ENCODE measurements at places on chromosomes 12 and 14.

- DNase-seq = no peak
Observed at GRCh38 chr14:62674563-62675237, 370.6 kb downstream of the KCNH5 start.

DNA sequence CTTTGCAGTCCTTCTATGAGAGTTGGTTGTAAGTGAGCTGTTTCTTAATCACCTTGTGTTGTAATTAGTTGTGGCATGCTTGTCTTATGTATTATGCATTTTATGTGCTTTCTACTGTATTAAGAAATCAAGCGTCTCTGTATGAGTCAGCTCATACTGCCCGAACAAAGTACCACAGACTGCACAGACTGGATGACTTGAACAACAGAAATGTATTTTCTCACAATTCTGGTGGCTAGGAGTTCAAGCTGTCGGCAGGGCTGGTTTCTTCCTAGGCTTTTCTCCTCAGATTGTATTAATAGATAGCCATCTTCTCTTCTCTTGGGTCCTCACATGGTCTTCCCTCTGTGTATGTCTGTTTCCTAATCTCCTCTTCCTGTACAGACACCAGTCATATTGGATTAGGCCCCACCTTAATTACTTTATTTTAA, 77.7 kb downstream of the FLRT2 start:
- no peak for DNase-seq

- no peak for DNase-seq
Observed at GRCh38 chr12:99066726-99067125, 421.6 kb downstream of the APAF1 start.

GRCh38 chr12:103810111-103810510, 30.9 kb downstream of the NT5DC3 start:
- DNase-seq = no peak

- DNase-seq = peak; percentile 67
Observed at GRCh38 chr14:60327447-60328331, 78.7 kb downstream of the PPM1A start.

GRCh38 chr14:93032421-93032936, 83.2 kb downstream of the ITPK1 start:
- DNase-seq = peak; percentile 68

- no peak for DNase-seq
Observed at GRCh38 chr12:110936367-110937103, 16.2 kb upstream of the MYL2 start.

GRCh38 chr14:45786266-45786665, 533.3 kb upstream of the MIS18BP1 start:
- no peak for DNase-seq

DNA sequence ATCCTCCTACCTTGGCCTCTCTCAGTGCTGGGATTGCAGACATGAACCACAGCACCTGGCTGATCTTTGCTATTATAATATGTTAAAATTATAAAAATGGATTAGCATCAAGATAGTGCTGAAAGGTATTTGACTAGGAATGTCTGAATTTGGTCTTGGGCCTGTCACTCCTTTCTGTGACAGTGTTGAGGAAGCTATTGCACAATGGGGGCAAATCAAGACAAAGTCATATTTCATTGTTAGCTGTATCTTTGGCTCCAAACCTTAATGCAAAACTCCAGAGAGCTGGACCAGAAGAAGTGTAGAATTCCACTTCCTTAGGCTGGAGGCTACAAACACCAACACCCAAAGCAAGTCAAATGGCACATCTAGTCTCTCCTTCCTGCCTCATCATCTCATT, 42.2 kb downstream of the ZCRB1 start:
- DNase-seq = no peak

GRCh38 chr14:68479247-68479646, 313.6 kb downstream of the ZFP36L1 start:
- DNase-seq = no peak

DNA sequence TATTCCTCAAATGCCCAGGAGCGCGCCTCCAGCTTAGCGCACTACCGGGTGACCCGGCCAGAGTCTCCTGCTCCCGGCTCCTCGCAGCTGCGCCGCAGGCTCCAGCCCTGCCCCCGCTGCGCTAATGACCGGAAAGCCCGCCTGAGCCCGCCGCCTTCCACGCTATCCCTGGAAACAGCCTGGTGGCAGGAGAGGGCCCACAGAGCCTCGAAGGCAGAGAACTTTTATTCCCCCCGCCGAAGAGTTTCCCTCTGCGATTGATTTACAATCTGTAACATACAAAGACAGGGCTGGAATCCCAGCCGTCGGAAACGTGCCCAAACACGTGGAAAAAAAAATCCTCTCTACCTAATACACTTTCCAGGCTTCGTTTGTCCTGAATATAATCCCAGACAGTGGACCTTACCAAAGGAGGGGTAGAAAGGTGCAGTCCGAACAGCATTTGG, 1.5 kb downstream of the COL2A1 start:
- no peak for DNase-seq

GRCh38 chr12:130747867-130748740, 32.0 kb upstream of the RIMBP2 start:
- peak; percentile 80 for DNase-seq

DNA sequence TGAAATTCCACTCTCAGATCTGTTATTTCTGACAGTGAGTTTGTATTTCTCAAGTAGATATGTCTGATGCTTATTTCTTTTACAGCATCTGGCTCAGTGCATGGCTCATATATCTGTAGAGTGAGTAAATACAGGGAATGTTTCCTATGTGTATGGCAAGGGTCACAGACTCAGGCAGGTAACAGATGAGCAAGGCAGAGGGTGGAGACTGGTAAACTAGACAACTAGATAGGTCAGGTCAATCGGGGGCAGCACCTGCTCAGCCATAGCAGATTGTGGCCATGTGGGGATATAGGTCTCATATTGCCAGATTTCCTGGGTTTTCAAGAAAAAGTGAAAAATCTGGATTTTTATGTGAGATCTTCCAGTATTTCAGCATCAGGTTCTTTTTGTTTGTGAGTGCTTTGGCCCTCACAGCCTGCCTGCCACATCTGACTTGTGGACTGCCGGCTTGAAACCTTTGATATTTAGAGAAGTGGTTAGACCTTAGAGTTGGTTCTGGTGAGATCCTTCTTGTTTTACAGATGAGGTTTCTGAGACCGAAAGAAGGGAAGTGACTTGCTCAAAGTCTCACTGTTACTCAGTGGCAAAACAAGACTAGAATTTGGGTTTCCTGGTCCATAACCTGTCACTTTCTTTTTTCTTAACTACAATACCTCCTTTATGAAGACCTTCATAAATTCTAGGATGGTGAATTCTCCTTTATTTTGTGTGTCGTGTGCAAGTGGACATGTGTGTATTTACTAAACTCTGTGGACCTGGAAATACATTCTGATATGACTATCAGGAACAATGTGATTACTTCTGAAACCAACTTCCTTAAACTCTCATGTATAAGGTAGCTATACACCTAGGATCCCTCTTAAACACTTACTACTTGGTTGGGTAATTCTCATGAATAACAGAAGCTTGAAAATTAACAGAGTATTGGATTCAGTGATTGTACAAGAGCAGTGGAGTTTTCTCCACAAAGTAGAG, 34.4 kb downstream of the PROX2 start:
- no peak for DNase-seq

- no peak for DNase-seq
Observed at GRCh38 chr12:85963326-85963725, 89.2 kb downstream of the NTS start.

- DNase-seq = no peak
Observed at GRCh38 chr14:92770484-92770883, 22.1 kb upstream of the LGMN start.

DNA sequence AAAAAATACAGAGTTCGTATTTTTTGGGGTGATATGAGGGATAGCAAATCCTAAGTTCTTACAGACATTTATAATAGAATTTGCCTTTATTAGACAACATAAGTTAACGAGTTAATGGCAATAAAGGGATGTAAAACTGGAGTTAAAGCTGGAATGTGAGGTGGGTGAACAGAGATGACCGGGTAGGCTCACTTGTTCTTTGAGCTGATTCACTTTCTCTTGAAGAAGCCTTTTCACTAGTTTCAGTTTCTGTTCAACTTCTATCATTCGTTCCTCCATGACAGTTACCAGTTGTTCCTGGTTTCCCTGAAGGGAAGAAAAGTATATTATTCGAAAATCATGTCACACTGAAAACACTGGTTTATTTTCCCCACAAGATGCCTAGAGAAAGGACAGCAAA, 57.7 kb upstream of the SAV1 start:
- no peak for DNase-seq

DNA sequence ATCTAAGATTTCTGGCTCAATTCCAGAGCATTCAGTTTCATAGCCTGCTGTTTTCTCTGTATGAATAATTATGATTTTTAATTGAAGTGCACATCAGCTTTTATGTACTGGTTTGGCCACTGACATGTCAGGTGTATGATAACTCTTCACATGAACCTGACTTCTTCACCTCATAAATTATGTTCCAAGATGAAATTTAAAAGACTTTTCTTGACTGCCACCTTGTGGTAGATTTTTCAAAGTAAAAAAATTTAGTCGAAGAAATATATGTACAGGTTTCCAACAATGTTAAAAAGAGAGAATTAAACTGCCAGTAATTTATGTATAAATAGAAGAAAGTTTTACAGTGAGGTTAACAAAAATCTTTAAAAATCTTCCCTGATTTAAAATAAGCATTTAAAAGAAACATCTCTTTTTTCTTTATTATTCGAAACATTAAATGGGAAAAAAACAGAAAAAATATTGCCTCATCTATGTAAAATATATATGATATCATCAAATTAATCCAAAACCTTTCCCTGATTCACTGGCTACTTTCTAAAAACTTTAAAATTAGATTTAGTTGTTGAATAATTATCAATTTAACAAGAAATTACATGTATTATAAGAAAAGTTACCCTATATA, 124.9 kb upstream of the ATXN7L3B start:
- no peak for DNase-seq

- no peak for DNase-seq
Observed at GRCh38 chr12:108457734-108458361, 57.2 kb upstream of the FICD start.

GRCh38 chr12:96334502-96334901, 65.7 kb downstream of the CDK17 start:
- no peak for DNase-seq

GRCh38 chr12:123363740-123364531, 711 bp downstream of the SBNO1 start:
- DNase-seq = no peak

- no peak for DNase-seq
Observed at GRCh38 chr14:34872822-34873588, 2.2 kb downstream of the BAZ1A start.

GRCh38 chr12:113133666-113134065, 1.9 kb downstream of the RASAL1 start:
- peak; percentile 52 for DNase-seq

DNA sequence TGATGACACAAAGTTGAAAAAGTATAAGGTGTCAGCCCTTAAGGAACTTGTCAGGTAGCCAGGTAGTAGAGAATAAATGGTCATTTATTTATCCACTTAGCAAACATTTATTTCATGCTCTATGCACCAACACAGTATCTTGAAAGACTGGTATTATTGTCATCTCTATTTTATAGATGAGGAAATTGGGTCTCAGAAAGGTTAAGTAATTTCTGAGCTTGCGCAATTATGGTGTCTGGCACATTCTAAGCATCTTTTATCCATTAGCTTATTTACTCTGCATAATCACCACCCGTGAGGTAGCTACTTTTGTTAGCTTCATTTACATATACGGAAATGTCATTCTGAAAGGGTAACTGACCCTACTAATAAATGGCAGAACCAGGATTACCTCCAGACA, 2.5 kb upstream of the UTP20 start:
- DNase-seq = no peak

GRCh38 chr12:121093487-121093891, 39.2 kb upstream of the P2RX7 start:
- DNase-seq = no peak

GRCh38 chr14:64786296-64787149, 82.3 kb downstream of the PLEKHG3 start:
- peak; percentile 65 for DNase-seq

- DNase-seq = no peak
Observed at GRCh38 chr14:64692189-64692985, 11.8 kb upstream of the PLEKHG3 start.

DNA sequence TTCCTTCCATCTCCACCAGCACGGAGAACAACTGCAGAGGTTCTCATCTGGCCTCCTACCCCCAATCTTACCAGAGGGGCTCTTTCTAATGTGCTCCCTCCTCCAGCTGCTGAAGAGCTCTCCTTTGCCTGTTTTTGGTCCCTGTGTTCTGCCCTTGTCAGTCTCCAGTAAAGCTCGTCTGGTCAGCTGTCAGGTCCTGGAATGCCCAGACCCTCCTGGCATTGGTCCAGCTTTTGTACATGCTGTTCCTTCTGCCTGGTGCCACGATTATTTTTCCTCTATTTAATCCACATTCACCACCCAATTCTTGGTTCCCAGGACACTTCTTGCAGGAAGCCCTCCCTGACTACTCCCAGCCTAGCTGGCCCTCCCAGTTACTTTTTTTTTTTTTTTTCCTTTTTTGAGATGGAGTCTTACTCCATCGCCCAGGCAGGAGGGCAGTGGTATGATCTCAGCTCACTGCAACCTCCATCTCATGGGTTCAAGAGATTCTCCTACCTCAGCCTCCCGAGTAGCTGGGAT, 6.5 kb downstream of the SLC8B1 start:
- DNase-seq = no peak

- DNase-seq = no peak
Observed at GRCh38 chr12:74111688-74112360, 425.8 kb upstream of the ATXN7L3B start.

DNA sequence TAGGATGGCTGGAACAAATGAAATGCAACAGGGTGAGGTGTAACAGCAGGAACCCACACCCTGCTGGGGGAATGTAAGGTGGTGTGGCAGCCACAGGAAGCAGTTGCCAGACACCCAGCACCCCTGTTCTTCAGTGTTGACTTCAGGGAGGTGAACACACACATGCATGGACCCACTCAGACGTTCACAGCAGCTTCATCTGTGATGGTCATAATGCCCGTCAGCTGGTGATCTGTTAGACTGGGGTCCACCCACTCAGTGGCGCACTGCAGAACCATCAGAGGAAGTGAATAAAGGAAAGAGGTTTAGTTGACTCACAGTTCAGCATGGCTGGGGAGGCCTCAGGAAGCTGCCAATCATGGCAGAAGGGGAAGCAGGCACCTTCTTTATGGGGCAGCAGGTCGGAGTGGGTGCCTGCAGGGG, 22.7 kb upstream of the TEX22 start:
- no peak for DNase-seq

- no peak for DNase-seq
Observed at GRCh38 chr12:54287261-54288157, 7.0 kb downstream of the HNRNPA1 start.

- DNase-seq = no peak
Observed at GRCh38 chr14:60707858-60708257, 16.3 kb downstream of the SIX4 start.

Measured in Right ventricle myocardium inferior (tissue), 1 donor.